GM03348 (cell line): ENCODE measurements at places on chromosomes 11 and 22.

- DNase-seq = no peak
Observed at GRCh38 chr22:36379593-36380361, 8.0 kb downstream of the MYH9 start.

GRCh38 chr22:19603767-19604166 is 79.6 kb upstream of the CLDN5 start:
- DNase-seq = no peak

- DNase-seq = no peak
Observed at GRCh38 chr11:34155057-34155756, 49.8 kb downstream of the NAT10 start.

GRCh38 chr22:44689915-44690524 is 12.0 kb upstream of the PRR5 start:
- DNase-seq = no peak

DNA sequence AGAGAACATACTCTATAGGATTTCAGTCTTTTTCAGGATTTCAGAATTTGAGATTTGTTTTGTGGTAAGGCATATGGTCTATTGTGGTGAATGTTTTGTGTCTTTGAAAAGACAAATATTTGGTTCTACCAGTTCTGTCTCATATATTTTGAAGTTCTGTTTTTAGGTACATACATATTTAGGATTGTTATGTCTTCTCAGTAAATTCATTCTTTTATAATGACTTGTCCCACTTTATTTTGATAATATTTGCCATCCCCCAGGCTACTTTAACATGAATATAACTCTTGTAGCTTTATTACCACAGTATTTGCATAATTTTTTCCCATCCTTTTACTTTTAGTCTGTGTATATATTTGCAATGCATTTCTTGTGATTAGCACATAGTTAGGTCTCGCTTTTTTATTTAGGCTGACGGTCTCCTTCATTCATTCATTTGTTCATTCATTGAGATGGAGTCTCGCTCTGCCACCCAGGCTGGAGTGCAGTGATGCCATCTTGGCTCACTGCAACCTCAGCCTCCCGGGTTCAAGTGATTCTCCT is 32.1 kb downstream of the MTMR3 start:
- DNase-seq = no peak

DNA sequence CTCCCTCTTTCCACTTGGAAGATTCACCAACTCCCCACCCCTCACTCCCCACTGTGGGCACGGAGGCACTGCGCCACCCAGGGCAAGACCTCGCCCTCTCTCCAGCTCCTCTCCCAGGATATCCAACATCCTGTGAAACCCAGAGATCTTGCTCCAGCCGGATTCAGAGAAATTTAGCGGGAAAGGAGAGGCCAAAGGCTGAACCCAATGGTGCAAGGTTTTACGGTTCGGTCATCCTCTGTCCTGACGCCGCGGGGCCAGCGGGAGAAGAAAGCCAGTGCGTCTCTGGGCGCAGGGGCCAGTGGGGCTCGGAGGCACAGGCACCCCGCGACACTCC is 397 bp upstream of the CD44 start:
- DNase-seq = no peak

- peak; percentile 18 for DNase-seq
Observed at GRCh38 chr11:106925245-106925644, 93.0 kb downstream of the GUCY1A2 start.

GRCh38 chr11:19664886-19665548 is 47.6 kb upstream of the NAV2 start:
- peak; percentile 60 for DNase-seq

- DNase-seq = no peak
Observed at GRCh38 chr11:66823700-66824099, 19.5 kb upstream of the RCE1 start.

- peak; percentile 58 for DNase-seq
Observed at GRCh38 chr11:86152006-86152862, 83.3 kb upstream of the PICALM start.

DNA sequence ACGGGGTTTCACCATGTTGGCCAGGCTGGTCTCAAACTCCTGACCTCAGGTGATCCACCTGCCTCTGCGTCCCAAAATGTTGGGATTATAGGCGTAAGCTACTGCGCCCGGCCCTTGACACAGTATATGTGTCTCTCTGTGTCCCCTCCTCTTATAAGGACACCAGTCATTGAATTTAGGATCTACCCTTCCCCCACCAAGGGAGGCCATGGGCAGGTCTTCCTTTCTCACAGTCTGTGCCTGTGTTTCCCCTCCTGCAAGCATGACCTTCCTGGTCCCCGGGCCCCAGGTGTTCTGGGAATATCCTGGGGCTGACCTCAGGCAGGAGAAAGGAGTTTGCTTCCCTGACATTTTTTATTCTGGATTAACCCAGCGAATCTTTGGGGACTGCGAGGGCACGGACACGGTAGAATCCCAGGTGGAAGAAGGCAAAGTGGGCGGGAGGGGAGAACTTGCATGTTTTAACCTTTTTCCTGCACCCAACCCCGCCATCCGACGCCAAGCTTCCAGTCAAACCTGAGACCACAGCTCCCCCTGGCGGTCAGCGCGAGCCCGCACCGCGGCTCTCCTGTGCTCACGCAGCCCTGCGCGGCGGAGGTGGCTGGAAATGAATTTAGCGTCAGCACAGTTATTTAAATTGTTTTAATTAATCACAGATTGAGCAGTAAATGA is 42.1 kb upstream of the ISX start:
- DNase-seq = peak; percentile 70

DNA sequence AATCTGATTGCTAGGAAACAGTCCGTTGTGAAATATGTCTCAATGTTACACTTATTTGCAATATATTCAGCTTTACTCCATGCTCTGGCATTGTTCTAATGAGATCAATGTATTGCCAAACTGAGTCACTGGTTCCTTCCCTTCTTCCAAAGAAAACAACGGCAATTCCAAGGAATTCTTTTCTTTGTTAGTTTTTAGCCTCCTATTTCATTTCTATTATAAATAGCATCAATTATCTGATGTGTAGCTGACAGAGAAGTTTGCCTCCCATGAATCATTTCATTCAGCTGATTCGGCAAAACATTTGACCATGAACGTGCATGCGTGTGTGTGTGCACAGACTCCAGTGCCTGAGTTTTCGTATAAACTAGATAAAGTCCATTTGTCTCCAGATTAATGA is 346.8 kb downstream of the ETS1 start:
- DNase-seq = peak; percentile 47

DNA sequence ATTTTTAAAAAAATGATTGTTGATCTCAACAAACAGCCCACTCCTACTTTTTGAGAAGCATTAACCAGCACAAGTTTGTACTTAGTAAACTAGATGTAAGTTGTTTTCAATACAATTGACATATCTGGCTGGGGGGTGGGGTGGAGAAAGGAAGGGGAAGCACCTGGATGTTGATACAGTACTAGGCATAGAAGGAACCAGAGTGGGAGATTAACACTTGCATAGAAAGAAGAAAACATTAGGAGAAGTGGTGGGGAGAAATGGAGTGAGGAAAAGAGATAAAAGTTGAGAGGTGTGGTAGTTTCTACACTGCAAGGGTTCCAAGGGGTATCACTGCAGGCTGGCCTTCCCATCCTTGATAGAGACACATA is 10.6 kb upstream of the GAB2 start:
- DNase-seq = no peak

DNA sequence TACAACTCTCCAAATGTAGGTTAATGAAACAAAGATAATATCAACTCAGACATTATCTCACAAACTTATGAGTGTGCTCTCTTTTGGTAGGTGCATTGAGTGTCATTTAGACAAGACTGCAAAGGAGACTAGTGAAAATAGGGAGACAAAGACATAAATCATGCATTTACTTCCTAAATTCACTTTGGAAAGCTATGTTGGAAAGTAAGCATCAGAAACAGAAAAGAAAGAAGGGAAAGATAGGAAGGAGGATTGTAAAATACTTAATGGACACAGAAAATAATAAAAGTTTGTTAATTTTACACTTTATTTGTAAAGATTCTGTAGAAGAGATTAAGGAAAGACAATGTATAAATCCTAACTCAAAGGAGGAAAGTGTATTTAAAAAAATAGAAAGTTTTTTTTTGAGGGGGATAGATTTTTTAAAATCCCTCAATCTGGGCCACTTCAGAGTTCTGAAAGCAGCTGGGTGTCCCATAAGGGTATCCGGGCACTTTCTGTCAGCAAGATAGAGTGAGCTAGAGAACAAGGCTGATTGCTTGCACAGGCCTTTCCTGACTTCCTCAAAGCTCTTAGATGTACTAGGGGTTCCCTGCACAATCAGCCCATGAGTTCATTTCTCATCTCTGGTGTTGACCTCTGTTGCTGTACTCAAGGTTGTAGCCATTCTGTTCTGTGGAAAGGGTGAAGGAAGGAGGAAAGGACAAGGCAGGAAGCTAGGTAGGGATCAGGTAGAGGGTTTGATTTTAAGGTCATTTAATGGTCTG is 22.4 kb upstream of the RDX start:
- DNase-seq = no peak

- DNase-seq = no peak
Observed at GRCh38 chr11:8220261-8221045, 43.2 kb downstream of the LMO1 start.

- DNase-seq = no peak
Observed at GRCh38 chr11:36724742-36725385, 126.8 kb upstream of the RAG2 start.

GRCh38 chr11:5604896-5605295 is 8.5 kb downstream of the TRIM6 start:
- DNase-seq = no peak

DNA sequence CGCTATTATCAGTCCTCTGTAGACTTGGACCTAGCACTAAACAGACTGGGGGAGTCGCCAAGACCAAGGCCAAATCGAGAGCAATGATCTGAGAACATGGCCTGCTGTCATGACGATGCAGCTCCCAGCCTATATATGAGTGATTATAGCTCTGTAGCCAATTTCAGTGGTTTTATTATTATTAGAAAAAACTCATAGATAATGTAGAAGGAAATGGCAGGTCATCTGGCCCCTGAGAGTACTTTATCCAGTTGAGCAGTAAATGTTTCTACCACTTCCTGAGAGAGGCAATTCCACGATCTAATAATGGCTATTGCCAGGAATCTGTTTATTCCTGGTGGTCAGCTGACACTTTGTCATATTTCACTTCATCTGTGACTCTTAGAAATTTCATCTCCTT is 666.7 kb downstream of the OPCML start:
- DNase-seq = no peak

- DNase-seq = no peak
Observed at GRCh38 chr11:114924042-114924441, 245.7 kb downstream of the NXPE2 start.

GRCh38 chr11:120658071-120658423 is 146.5 kb downstream of the GRIK4 start:
- DNase-seq = no peak
